ENCODE measurements at places on chromosomes 6 and 20.

DNA sequence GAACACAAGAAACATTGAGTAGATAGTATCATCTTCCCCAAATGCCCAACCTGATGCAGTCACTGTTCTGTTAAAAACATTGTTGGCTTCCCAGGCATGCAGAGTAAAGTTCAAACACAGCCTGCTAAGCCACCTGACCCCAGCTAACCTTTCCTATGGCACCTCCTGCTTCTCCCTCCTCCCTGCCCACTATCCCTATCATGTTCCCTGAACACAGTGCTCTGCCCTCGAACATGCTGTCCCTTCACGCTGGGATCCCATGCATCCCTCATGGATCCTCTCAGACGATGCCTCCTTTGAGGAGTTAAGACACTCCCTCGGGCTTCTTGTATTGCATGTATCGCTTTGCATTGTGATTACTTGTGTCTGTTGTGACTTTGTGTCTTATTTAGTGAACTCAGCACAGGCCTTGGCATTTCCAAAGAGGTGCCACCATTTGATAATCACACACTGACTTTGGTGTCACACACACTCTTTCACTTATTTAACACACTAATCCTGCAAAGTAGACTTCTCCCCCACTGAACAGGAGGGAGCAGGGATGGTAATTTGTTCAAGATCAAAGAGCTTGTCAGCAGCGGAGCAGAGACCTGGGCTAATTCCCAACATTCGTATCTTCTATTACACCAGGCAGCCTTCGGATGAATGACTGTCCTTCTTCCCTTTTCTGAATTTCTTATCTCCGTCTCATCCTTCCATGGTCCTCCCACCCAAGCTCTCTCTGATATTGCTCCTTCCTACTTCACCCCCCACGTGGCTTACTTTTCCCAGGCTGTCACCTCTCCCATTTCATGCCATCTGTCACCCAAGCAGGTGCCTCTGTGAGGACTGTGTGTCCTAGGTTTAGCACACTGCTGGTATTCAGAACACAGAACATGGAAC is 28.3 kb upstream of the SMIM29 start:
- DNase-seq, result no peak

- no peak for DNase-seq
Measured at GRCh38 chr6:26309731-26310142, 55.3 kb upstream of the BTN3A2 start.

GRCh38 chr20:41141153-41141815 is 3.9 kb downstream of the PLCG1 start:
- no peak for DNase-seq

DNA sequence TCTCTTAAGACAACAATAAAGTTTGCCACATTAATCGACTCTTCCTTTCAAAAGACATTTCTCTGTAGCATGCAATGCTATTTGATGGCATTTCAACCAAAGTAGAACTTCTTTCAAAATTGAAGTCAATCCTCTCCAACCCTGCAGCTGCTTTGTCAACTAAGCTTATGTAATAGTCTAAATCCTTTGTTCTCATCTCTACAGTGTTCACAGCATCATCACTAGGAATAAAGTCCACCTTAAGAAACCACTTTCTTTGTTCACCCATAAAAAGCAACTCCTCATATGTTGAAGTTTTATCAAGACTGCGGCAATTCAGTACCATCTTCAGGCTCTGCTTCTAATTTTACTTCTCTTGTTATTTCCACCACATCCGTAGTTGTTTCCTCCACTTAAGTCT is 11.5 kb upstream of the BLOC1S5 start:
- no peak for DNase-seq

DNA sequence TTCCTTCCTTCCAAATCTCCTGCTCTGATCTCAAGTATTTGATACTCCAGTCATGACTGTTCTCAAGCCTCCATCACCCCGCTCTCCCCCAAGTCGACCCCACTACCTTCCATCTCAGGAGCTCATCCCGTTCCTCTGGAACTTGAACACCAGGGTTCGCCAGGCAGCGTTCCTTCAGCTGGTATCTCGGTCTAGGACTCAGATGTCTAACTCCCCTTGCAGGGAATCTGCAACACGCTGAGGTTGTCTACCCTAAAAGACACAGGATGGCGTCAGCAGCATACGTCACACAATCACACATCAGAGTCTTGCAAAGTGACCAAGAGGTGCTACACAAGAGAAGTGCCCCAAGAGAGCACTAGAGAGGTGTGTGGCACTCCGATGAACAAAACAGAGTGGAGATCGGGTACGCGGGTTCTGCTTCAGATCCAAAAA is 706 bp downstream of the ZNF184 start:
- peak; percentile 46 for DNase-seq
